ENCODE measurements at places on chromosomes 2 and 18. TPM values are rescaled to one million over a fixed set of nuclear protein-coding genes. Genes with fewer than 3 reads are reported as not detected.

- DNase-seq: no peak
Observed at GRCh38 chr2:215868846-215869543, 144.4 kb downstream of the MREG start.

DNA sequence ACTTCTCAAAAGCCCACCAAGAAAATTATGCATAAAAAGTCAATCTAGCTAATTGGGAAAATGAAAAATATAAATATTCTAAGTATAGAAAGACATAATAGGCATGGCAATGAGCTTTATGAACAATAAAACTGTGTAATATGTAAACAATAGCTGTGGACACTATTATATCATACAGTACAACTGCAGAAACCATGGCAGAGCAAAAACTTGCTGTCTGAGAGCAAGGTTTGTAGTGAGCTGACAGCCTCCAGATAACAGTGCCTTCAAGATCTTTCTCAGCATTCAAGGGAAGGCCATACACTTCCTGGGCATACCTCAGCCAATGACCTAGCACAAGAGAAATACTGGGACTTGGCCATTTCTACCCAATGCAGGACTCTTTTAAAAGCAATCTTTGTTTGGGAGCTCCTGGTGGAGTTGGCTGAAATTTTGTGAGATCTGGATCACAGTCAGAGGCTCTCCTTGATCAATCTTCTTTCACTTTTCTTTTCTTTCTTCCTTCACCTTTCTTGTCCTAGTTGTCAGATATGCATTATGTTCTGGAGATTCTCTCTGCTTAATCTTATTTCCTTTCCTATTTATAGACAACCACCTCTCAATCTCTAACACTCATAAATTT is 427.2 kb upstream of the UBE2E3 start:
- DNase-seq: no peak

- no peak for DNase-seq
Observed at GRCh38 chr2:120989512-120990441, 254.1 kb downstream of the GLI2 start.

The RAPGEF4 gene
- total RNA-seq: not detected

The LPIN1 gene
- 139 TPM for total RNA-seq

The GALNT14 gene
- 6.3 TPM for total RNA-seq
